ENCODE measurements at places on chromosomes 6 and 20.

DNA sequence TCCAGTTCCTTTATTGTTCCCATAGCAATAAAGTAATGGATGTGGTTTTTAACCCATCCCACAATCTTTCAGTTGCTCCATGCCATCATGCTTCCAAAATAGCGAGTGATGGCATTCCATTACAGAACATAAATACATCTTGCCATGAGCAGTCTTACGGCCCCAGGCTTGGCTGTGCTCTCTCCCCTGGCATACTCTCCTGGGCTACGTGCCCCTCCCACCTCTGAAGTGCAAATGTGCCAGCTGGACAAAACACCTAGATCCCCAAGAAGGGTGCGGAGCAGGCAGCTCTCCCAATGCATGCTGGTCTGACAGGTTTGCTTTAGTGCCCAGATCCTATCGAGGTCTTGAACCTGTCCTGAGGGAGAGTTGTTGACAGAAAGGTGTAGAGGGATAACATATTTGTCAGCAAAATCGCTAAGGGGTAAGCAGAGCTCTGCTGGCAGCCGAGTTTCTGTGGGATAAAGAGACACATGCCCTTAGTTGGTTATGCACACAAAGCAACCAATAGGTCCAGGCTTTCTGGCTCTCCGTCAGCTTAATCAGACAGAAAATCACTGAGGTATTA is 43.9 kb upstream of the PAX1 start:
- DNase-seq, result no peak

DNA sequence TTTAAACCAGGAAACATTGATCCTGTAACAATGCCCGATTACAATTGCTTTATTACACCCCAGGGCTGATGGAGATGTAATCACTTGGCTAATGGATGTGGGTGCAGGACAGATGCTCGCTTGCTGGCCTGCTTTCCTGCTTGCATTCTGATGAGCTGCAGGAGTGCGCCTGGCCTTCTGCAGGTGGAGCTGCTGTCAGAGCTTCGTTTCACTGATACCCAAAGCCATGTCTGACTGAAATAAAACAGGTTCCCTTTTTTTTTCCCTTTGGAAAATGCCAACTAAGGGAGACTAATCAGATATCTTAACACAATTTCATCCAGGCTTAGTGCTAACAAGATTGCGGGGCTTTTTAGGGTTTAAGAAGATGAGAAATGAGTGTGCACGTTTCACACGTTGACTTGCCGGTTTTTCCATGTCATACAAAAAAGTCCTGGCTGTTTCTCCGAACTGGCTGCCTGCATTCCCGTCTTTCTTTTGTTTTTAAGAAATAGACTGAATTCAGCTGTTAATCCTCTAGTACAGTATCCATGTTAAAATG is 60.7 kb downstream of the VAPB start:
- peak; percentile 30 for DNase-seq

DNA sequence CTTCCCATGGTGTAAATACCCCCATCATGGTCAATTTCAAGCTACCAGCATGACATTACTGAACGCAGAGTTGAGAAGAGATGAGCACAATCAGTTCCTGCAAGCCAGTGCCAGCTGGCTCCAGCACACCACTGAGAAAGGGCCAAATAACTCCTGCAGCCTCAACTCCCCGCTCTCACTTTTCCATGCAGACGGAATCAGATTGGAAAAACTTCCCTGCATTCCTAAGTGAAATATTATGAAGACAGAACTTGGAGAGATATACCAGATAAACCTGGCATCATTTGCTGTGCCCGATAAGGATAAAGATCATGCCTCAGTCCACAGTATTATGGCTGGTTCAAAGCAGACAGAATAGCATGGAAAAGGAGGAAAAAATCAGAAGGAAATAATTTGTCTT is 56.7 kb downstream of the FILIP1 start:
- peak; percentile 79 for DNase-seq

DNA sequence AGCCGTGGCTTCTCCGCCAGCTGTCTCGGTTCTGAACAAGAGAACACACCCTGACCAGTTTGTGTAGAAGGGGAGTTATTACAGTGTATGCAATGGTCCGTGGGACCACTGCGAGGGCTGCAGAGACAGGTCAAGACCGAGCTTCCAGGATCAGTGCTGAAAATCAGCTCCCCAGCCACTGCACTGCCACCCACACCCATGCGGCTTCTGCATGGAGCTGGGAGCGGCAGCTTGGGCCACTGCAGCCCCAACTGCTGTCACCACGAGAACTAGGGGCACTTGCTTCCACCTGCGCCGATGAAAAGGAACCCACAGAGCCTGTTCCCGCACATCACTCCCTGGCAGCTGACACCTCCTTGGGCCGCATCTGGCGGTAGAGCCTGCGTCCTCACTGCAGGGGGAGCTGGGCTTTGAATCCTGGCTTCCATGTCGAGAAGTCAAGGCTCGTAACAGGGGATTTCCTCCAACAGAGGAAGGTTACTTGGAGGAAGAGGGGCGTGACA is 56.2 kb downstream of the TMEM242 start:
- DNase-seq, result no peak

GRCh38 chr20:63471981-63472831 is at the start of gene KCNQ2:
KCNQ2 (minus strand) TSS chr20:63472655; CDS start chr20:63472463, 192 bp downstream.
- peak; percentile 59 for DNase-seq

- peak; percentile 51 for DNase-seq
Observed at GRCh38 chr20:13105864-13106457, 97.2 kb downstream of the SPTLC3 start.
